ENCODE measurements at places on chromosomes 7 and 10.

GRCh38 chr7:36227223-36227622 lies 74.2 kb downstream of the EEPD1 start:
- no peak for DNase-seq

DNA sequence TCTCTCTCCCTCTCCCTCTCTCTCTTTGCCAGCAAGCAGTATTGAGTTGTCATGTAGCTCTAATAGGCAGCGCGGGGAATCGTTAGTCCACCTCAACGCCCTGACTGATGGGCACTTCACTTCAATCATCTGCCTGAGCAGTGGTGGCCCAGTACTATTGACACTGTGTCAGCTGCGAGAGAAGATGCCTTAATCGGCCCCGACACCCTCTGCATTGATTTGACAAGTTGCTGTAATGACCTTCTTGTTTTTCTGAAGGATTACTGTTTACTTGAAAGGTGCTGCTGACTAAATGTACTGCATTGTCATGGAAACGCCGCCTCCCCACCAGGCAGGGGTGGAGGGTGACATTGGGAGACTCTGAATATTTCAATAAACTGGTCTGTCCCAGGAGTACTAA lies 913.8 kb downstream of the KCNMA1 start:
- DNase-seq, result no peak

DNA sequence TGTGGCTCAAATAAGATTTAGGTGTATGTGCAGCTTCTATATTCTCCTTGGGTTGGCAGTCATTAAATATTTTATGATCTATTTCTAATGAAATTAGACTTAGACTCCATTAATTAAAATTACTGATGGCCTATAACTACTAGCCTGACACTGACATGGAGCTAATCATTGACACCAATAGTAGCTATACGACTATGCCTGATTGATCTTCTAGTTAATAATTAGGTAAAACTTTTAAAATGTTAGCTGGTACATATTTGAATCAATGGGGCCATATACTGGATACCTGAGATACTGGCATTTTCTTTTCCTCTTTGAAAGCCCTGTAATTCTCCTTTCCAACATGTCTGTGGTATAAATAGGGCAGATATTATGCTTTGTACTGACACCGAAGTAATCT lies 14.4 kb downstream of the WEE2 start:
- no peak for DNase-seq

DNA sequence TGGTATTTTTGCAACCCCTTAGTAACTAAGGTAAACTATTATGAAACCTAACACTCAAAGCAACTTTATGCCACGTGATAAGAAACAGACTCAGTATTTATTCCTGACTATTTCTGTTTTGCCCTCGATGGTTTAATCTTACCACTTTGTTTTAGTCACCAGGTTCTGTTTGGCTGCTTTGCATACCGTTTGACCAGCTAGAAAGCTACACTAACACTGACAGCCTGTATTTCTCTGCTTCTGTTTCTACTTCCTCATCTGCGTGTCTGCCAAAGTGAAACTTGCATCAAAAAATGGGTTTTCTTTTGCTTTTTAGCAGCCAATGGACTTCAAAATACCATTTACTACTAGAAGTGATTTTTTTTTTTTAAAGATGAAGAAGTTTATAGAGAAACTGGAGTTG lies 802.5 kb downstream of the GRM8 start:
- DNase-seq, result no peak

- DNase-seq, result no peak
Observed at GRCh38 chr10:130627346-130628045, 491.3 kb downstream of the GLRX3 start.

- no peak for DNase-seq
Observed at GRCh38 chr10:17673471-17674061, 29.6 kb downstream of the STAM start.

- DNase-seq, result no peak
Observed at GRCh38 chr7:29748286-29749099, 57.8 kb upstream of the WIPF3 start.

- no peak for DNase-seq
Observed at GRCh38 chr10:114022766-114023597, 20.7 kb upstream of the ADRB1 start.

GRCh38 chr10:79061441-79062315 lies 7.1 kb upstream of the ZMIZ1 start:
- no peak for DNase-seq

DNA sequence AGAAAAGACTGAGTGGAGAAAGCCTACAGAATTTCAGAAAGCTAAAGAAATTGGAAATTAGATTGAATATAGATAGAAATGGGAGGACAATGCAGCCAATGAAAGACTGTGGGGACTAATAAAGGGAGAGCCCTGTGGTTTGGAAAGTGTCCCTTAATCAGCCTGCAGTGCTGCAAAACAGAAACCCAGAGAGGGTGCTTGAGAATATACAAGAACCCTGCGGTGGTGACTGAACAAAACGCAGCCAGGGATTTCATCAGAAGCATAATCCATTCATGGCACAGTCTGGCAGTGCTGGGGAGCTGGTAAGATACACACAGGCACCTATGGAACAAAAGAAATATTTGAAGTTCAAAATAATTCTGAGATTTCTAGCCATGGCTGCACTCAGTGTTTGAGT lies 19.1 kb downstream of the CEP41 start:
- no peak for DNase-seq

- no peak for DNase-seq
Observed at GRCh38 chr10:80697926-80698325, 160.2 kb downstream of the SH2D4B start.

DNA sequence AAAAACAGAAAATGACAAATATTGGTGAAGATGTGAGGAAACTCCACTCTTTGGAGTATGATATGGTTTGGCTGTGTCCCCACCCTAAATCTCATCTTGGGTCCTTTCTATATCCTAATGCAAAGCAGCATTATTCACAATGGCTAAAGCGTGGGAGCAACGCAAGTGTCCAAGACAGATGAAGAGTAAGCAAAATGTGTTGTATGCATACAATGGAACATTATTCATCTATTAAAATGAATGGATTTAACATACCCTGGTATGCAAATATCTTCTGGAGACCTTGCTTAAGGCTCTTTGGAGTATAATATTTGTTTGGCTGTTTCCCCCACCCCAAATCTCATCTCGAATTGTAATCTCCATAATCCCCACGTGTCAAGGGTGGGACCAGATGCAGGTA lies 839.8 kb upstream of the POM121L12 start:
- DNase-seq, result no peak

DNA sequence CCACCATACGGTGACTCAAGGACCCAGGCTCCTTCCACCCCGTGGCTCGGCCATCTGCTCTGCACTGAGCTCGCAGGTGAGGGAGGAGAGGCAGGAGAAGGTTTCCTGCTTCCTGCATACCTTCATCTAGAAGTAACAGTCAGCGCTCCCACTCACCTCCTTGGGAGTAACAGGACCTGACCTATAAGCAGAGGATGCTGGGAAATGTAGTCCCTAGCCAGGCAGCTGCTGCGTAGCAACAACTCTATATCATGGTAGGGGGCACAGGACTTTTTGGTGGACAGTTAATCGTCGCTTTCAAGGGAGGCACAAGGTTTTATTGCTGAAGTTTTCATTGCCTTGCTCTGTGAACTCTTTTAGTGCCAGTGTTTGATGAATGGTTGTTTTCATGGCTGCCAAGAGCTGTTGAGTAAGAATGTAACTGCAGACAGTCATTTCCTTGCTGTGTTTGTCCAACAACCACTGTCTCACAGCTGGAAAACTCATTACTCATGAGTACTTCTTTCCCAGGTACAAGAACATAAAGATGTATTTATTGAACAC lies 10.2 kb upstream of the ZFYVE27 start:
- DNase-seq, result no peak

DNA sequence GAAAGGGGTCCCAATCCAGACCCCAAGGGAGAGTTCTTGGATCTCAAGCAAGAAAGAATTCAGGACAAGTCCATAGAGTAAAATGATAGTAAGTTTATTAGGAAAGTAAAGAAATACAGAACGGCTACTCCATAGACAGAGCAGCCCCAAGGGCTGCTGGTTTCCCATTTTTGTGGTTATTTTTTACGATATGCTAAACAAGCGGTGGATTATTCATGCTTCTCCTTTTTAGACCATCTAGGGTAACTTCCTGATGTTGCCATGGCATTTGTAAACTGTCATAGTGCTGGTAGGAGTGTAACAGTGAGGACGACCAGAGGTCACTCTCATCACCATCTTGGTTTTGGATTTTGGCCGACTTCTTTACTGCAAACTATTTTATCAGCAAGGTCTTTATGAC lies 1033.4 kb downstream of the SORCS3 start:
- DNase-seq, result no peak

GRCh38 chr10:10564081-10564794 lies 453.4 kb upstream of the CELF2 start:
- DNase-seq, result no peak

DNA sequence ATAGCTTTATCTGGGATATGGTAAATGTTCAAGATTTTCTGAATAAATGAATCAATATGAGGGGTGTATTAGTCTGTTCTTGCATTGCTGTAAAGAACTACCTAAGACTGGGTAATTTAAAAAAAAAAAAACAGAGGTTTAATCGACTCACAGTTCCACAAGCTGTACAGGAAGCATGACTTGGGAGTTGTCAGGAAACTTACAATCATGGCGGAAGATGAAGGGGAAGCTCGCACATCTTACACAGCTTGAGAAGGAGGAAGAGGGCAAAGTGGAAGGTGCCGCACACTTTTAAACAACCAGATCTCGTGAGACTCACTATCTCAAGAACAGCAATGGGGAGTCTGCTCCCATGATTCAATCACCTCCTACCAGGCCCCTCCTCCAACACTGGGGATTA lies 32.5 kb upstream of the OTUD1 start:
- DNase-seq, result no peak

GRCh38 chr7:30705008-30705407 lies 22.8 kb upstream of the CRHR2 start:
- DNase-seq, result no peak

GRCh38 chr10:29709484-29710002 lies 74.8 kb upstream of the SVIL start:
- no peak for DNase-seq

DNA sequence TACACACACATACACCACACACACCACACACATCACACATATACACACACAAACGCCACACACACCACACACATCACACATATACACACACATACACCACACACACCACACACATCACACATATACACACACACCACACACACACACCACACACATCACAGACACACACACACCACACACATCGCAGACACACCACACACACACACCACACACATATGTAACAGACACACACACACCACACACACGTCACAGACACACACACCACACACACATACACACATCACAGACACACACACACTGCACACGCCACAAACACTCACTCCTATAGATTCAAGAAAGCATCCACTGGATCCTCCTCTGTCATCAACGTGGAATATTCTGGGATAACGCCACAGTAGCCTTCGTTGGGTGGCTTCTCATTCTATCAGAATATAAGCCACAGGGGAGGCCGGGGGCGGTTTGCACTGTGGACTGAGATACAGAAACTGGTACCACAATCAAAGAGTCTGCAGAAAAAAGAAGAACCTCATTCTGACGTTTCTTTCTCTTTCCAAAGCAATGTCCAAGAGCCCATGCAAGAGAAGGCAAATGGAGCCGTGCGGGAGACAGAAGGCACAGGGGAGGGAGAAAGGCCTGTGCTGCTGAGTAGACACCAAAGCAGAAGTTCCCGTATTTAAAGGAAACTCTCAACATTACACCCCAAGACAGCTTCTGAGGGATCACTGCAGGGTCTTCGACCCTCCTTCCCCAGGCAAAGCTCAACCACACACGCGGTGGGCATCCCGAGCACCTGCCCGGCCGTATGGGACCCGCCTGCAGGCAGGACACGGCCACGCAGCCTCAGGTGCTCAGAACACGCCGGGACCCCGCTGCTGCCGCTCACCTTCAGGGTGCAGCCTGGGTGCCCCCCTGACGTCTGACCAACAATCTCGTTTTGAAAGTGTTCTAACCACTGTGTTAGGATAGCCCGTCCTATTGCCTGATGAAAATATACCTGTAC lies 321.2 kb downstream of the DNAJB6 start:
- DNase-seq, result no peak

DNA sequence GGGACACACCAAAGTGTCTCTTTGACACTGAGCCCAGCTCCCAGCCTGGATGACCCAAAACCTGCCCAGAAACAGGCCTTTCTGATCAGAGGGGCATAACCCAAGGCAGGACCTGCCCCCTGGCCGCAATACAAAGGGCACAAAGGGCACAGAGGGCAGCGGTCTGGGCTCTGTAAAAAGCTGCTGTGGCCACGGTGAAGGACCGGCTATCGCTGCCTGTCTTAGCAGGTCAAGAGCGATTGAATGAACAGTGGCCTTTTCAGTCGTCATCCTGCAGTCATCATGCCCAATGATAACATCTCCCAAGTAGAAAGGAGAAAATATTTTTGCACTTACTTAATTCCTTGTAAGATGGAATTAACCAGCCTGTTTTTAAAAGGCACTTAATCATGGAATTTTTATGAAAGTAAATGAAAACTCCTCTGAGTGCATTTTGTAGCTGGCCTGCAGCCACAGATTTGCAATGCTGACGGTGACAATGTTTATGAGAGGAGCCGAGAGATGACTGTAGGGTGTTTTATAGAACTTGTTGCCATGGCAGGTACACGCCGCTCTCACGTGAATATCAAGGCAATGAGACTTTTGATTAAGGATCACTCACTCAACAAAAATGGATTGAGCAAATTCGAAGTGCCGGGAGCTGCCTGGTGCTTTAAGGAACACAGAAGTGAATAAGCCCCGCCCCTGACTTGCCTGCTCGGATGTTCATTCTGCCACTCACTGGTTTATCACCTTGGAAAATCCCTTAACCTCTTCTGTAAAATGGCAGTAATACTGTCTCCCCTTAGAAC lies 47.3 kb upstream of the BHLHA15 start:
- no peak for DNase-seq

DNA sequence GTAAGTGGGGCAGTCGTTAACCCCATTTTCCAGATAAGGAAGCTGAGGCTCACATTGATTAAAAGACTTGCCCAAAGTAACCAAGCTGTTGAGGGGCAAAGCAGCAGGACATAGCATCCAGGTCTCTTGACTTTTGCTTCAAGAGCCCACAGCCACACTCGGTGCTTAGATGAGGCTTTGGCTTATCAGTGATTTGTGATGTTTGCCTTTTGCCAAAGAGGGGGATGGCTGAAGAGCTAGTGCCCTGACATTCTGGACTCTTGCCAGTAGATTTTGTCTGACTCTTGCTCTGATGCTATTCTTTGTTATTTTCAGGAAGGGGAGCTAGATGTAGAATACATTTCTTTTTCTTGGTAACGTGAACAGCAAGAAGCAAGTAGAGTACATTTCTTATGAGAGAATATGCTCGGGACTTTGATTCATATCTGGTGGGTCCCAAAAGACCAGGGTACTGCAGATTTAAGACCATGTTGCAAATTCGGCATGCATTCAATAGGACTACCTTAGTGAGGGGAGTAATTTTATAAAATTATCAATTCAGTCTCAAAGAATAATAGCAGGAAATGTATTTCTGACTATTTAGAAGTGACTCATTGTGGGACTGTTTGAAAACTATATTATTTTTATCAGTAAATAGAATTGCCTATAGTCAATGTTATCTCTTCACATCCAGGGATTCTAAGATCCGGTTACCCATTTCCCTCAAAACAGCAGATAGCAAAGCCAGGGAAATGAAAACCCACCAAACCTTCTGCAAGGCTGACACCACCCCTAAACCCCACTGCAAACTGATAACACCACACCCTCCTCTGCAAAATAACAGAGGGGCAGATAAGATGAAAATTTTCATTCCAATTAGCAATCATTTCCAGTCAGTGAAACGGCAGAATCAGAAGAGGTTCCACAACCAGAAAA lies 180.0 kb upstream of the BMPER start:
- no peak for DNase-seq
